Fibroblast of pulmonary artery (primary cell): ENCODE measurements at places on chromosomes 7 and 10.
A peak's percentile ranks its signal among the peaks of the same experiment; 100 is the strongest.

- no peak for DNase-seq
Observed at GRCh38 chr10:60663850-60664249, 114.4 kb upstream of the CDK1 start.

- peak; percentile 44 for DNase-seq
Observed at GRCh38 chr10:96073722-96074121, 30.3 kb downstream of the CCNJ start.

- DNase-seq = no peak
Observed at GRCh38 chr7:51308696-51309095, 7.9 kb downstream of the COBL start.

DNA sequence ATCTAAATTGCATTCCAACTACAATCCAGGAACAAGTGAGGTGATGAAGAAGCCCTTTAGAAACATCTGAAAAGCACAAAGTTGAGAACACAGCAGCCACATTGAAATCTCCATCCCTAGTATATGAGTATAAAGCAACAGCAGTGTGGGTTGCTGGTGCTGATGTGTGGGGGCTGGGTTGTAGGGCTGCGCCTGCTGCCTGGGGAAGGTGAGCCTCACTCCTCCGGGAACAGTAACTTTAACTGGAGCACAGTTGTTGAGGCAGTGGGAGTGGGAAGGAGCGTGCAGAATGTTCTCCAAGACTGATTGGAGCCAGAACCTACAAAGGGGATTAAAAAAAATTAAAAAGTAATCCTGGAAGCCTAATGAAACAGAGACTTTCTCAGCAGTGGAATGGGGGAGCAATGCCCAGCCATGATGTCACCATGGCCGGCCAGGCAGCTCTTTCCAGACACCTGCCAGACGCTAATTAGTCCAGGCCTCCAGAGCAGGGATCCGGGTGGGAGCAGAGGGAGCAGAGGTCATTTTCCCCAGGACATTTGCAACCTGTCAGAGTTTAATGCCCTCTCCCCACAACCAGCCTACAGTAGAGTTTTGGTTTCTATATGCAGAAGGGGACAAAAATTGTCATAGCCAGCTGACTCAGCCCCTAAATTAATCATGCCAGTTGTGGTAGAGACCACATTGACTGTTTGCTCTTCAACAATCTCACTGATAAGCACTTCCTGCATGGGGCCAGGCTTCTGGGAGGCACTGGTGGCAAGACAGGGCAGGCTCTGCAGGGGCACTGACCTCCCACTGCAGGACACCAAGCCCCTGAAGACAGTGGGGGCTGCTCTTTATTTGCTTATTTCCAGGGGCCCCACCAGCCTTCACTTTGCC lies 133.0 kb upstream of the ZNF32 start:
- DNase-seq = no peak

DNA sequence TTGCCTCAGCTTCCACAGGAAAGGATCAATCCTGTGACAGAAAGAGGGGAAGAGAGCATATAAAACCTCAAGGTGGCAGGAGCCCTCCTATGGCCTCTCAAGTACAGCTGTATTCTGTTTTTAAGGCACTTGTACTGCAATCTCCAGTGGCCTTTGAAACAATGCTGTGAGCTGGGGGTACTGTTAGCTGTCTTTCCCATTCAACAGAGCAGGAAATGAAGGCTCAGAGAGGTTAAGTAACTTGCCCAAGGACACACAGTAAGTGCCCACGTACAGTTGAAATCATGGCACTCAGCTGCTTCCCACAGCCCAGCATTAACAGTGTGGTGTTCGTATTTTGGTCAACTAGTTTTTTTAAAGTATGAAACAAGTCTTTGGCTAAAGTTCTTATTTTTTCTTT lies 34.0 kb downstream of the DUSP5 start:
- DNase-seq = no peak

- no peak for DNase-seq
Observed at GRCh38 chr10:75406462-75407223, 5.1 kb upstream of the ZNF503 start.

GRCh38 chr10:103967448-103968071 lies 620 bp downstream of the SLK start:
- DNase-seq = peak; percentile 24

DNA sequence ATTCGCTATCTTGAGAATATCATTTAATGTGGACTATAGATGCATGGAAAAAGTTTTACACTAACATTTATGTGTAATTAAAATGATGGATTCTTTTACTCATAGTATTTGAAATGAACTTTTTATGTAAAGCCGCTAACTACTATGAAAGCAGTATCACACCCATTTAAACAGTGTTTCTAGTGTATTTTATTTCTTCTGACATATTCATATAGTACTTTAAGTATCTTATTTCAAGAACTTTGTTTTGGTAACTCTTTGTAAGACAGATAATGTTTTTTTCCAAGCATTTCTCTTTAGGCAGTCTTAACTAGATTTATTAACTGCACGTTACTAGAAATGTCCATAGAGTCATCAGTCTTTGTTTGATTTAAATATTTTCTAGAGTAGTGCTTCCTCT lies 12.5 kb upstream of the ARMC3 start:
- DNase-seq = no peak

GRCh38 chr10:74708246-74708645 lies 118.2 kb upstream of the KAT6B start:
- DNase-seq = no peak

DNA sequence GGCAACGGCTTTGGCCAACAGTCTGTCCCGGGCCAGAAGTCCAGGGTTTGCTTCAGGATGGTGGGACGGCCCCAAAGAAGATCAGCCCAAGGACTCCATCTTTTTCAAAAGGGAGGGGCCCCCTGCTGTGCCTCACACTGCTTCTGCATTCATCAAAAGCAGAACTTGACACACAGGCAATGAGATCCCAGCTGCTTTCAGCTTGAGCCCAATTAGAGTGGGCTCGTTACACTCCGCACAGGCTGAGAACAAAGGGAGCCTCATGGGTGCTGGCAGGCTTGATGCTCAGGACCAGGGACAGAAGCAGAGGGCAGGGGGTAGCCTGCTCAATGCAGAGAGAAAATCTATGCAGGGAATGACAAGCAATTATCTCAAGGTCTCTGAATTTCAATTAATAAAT lies 45.5 kb downstream of the VOPP1 start:
- no peak for DNase-seq

DNA sequence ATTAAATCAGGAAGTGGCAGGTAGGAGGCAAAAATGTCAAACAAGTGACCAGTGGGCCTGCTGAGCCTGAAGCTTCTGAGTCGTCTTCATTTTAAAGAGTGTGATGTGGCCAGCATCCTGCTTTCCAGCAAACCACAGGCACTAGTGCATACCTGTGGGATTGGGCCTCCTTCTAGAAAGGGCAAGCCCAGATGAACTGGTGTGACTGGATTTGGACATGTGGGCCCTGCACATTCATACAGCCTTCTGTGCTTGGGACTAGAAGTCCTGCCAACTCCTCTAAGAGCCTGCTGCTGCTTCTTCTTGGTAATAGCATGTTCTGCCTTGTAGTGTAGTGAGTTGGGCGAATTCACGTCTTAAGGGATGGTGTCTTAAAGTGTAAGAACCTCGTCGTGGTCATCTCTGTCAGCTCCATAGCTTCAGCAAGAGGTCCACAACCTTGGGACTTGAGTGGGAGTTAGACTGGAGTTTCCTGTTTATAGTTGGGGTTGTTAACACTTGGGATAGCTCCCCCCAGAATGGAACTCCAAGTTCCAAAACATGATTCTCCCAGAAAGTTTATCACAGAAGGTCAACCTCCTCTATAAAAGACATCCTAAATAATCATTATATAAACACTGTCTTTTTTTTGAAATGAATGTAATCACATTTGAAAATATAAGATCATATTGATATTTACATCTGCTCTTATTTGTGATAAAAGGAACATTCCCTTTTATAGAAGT lies 11.2 kb downstream of the BMPER start:
- no peak for DNase-seq

DNA sequence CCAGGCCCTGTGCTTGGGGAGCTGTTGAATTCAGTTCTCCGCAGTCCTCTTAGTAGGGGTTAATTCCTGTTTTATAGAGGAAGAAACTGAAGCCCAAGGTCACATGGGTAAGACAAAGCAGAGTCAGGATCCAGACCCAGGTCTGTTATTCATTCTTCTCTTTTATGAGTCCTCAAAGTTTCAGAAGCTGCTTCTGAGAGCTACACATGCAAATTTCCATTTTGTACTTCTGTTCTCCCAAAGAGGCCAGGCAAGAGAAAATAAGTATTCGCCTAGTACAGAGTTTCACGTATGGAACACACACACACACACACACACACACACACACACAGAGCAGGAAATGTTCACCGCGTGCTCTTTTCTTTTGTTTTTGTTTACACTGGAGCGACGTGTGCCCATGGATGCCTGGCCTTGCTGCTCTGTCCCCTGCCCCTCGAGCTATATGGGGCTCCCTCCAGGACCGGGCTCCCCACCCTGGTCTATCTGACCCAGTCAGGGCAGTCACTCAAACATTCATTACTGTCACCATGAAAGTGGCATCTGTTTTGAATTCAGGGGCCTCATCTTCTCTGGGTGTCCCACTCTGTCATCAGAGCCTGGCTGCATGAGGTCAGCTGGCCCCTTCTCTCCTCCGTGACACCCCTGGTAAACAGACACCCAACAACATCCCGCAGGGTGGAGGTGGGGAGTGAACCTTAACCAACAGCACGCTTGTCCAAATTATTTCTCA lies 84.4 kb downstream of the TNS3 start:
- no peak for DNase-seq

GRCh38 chr7:158784270-158784669 lies 45.0 kb downstream of the ESYT2 start:
- no peak for DNase-seq

- DNase-seq = no peak
Observed at GRCh38 chr10:105702211-105702610, 1061.1 kb downstream of the SORCS3 start.

DNA sequence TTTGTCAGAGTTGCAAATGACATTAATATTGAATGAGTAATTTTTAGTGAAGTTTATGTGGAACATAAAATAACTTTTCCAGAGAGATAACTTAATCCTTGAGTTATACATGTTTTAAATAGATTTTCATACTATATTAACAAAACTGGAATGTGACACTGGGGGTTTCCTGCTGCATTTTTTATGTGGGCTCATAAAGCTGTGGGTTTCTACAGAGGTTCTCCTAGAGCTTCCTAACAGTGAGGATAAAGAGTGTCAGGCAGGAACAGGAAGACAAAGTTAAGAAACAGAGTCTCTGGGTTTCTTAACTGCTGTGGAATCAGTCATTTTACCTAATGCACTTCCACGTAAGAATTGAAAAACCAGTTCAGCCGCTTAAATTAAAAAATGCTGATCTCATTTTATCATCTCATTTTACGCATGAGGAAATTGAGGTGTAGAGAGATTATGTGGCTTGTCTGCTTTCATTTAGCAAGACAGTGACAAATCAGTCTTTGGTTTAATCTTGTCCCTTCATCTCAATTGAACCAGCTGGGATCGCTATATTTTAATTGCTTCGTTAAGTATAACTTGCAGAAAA lies 5.0 kb downstream of the CD36 start:
- DNase-seq = no peak

DNA sequence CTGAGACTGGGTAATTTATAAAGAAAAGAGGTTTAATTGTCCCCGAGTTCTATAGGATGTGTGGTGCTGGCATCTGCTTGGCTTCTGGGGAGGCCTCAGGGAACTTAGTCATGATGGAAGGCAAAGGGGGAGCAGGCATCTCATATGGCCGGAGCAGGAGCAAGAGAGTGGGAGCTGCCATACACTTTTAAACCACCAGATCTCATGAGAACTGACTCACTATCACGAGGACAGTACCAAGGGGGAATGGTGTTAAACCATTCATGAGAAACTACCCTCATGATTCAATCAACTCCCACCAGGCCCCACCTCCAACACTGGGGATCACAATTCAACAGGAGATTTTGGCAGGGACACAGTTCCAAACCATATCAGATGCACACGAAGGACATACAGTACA lies 199.9 kb upstream of the DPP6 start:
- no peak for DNase-seq

DNA sequence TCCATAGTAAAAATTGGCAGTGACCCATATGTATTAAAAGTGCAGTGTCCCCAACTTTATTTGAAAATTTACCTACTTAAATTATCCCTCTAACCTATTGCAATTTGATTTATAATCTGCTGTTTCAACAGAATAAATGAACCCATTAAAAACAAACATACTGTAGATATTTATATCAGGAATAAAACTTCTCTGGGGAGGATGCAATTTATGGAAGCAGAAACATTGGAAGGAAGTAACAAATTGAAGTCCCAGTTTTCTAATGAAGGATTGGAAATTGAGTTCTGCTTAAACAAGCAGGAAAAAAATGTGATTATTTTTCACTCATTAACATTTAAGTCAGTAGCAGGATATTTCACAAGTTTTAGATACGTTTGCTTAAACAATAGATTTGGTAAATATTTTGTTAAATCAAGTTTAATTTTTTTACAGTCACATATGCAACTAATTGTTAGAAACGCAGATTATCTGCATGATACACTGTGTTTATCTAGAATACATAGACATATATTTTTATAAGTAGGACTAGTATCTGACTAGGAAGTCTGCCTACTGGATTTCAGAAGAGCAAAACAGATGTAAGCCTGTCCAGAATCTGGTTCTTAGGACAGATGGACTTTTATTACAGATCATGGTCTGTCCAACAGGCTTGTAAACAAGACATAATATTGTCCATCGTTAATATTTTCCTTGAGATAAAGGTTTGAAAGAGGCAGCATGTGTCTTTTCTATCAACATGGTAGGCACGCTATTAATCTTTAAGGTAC lies 5.3 kb downstream of the AGMO start:
- DNase-seq = no peak

DNA sequence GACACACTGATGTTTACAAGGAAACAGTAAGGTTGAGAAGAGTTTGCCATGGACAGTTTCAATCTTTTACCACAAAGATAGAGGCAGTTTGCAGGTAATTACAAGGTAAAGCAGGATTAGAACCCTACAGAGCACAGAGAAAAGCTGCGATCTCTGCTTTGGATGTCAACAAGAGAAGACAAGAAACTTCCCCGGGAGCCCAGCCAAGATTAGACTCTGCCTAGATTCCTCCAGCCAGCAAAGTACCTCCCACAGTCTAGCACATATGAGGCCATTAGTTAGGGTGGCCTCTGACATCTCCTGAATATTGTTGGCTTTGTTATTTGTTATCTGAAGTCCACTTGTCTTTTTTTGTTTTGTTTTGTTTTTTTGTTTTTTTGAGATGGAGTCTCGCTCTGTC lies 178.1 kb downstream of the CALN1 start:
- no peak for DNase-seq

DNA sequence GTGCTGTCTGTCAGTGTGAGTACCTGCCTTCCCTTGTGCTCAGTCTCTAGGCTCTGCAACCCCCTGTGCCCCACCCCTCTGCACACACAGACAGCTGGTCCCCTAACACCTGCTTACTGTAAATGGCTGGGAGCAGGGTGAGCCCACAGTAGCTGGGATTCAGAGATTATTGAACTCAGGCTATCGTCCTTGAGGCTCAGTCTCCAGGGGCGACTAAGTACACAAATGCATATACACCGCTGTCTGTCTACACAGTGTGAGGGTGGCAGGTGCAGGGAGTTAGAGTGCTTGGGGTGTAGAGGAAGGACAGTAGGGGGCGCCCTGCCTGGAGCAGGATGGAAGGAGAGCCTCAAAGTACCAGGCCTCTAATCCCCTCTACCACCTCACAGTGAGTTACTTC lies 12.9 kb downstream of the UPP1 start:
- DNase-seq = no peak
